Tibial artery (tissue), 4 donors: ENCODE measurements at places on chromosomes 1 and 21.
A peak's percentile ranks its signal among the peaks of the same experiment; 100 is the strongest.

DNA sequence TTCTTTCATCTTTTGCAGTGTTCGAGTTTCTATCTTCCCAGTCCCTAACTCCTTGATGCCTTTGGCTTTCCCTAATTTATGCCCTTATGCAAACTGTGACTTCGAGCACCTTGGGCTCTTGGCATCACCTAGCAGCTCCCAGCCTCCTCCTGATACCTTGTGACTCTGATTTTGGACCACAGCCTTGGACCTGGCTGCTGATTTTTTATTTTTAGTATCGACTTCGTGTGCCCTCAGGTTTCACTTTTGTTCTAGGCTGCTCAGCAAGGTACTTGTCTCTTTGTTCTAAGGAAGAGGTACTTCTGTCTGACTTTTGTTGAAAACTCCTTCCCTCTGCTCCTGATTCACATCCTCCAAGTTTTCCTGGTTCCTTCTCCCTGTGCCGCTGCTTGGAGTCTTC is 69.6 kb upstream of the KCNK1 start:
- H3K27me3 ChIP-seq: no peaks in the 10 kb centered on the region
- H3K36me3 ChIP-seq: no peaks in the 10 kb centered on the region
- H3K27ac ChIP-seq: no peak overlapping the region
- DNase-seq: no peak
- no peak overlapping the region for H3K4me3 ChIP-seq

DNA sequence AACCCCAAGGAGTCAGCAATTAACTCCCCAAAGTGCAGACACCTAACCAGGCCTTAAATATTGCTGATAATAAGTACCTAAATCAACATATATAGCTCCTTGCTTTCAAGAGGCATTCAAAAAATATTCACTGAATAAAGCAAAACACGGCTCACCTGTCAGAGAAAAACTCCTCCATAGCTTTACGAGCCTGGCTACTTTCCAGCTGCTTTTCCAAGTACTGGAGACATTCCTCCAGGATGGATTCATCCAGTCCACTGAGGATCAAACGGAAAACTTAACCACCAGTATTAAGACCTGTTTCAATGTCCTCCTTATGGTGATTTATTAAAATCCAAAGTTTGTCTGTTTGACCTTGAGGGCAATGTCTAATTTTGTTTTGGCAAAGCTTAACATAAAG is 44.6 kb downstream of the UBR4 start:
- no peaks in the 10 kb centered on the region for H3K27me3 ChIP-seq
- DNase-seq: no peak
- H3K4me1 ChIP-seq: no peaks in the 10 kb centered on the region
- no peak overlapping the region for H3K27ac ChIP-seq
- peaks cover 97% of the 10 kb centered on the region for H3K36me3 ChIP-seq

- no peaks in the 10 kb centered on the region for H3K36me3 ChIP-seq
- peaks cover 32% of the 10 kb centered on the region for H3K4me1 ChIP-seq
- peak; percentile 40 for DNase-seq
- H3K27ac ChIP-seq: peak overlapping the region; percentile 24
- H3K27me3 ChIP-seq: peaks cover 10% of the 10 kb centered on the region
- no peak overlapping the region for H3K4me3 ChIP-seq
Observed at GRCh38 chr1:10724948-10725847, 71.2 kb downstream of the CASZ1 start.

GRCh38 chr1:228938537-228938901 is 203.2 kb downstream of the RHOU start:
- peak overlapping the region; percentile 63 for H3K27ac ChIP-seq
- H3K36me3 ChIP-seq: no peaks in the 10 kb centered on the region
- H3K4me3 ChIP-seq: no peak overlapping the region
- H3K4me1 ChIP-seq: peaks cover 16% of the 10 kb centered on the region
- no peaks in the 10 kb centered on the region for H3K27me3 ChIP-seq

DNA sequence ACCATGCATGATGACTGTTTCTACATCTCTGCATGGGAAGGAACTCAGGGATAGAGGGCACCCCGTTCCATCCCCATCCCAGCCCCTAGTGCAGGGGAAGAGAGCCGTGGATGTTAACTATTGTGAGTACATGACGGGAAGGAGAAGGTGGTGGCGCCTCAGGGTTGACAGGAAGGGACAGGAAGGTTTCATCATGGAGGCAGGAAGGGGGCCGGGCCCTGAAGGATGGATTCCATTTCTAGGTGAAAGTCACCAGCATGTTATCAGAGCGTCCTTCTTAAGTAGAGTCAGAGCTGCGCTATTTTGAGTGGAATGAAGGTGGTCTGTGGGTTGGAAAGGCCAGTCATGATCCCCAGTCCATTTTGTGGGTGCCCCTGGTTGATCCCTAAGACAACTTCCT is 25.1 kb upstream of the ZNF648 start:
- DNase-seq: no peak
- H3K27me3 ChIP-seq: no peaks in the 10 kb centered on the region
- peaks cover 8% of the 10 kb centered on the region for H3K4me1 ChIP-seq
- H3K4me3 ChIP-seq: no peak overlapping the region

GRCh38 chr1:153306303-153307220 is 6.2 kb downstream of the PGLYRP3 start:
- no peaks in the 10 kb centered on the region for H3K36me3 ChIP-seq
- H3K4me1 ChIP-seq: no peaks in the 10 kb centered on the region
- no peak overlapping the region for H3K4me3 ChIP-seq
- H3K27me3 ChIP-seq: peaks cover 8% of the 10 kb centered on the region
- H3K27ac ChIP-seq: no peak overlapping the region

DNA sequence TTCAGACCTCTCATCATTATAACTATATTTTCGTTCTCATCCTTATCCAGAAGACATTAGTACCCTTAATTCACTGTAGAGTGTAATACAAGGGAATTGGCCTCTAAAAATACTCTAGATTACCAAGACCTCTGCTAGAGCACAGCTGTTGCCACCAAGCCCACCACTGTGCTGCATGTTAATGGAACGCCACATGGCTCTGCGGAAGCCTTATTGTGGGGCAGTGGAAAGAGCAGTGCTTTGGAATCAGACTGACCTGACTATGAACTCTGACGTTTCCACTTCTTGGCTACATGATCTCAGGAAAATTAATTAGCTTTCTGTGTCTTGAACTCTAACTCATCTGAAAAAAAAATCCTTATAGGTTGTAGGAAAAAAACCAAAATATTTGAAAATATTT is 222.1 kb downstream of the LMX1A start:
- no peaks in the 10 kb centered on the region for H3K4me1 ChIP-seq
- no peak overlapping the region for H3K27ac ChIP-seq
- H3K4me3 ChIP-seq: no peak overlapping the region
- H3K36me3 ChIP-seq: no peaks in the 10 kb centered on the region
- H3K27me3 ChIP-seq: no peaks in the 10 kb centered on the region
- DNase-seq: no peak

DNA sequence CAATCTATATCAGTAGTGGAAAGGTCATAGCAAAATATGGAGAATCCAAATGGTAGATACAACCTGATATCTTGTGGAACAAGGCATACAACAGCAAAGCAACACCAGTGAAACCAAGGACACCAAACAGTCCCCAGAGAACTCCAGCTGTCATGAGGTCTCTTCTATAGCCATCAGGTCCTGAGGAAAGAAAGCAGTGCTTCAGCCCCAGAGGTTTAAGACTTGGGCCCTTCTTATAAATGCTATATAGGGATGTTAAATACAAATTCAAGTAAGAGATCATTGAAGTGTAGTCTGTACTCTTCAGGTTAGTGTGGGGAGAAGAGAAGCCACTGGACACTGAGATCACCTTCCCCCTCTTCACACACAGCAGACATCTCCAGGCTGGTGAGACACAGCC is 10.1 kb downstream of the FCRL2 start:
- H3K27ac ChIP-seq: no peak overlapping the region
- no peaks in the 10 kb centered on the region for H3K36me3 ChIP-seq
- H3K27me3 ChIP-seq: no peaks in the 10 kb centered on the region
- H3K4me1 ChIP-seq: no peaks in the 10 kb centered on the region
- no peak overlapping the region for H3K4me3 ChIP-seq
- DNase-seq: no peak

DNA sequence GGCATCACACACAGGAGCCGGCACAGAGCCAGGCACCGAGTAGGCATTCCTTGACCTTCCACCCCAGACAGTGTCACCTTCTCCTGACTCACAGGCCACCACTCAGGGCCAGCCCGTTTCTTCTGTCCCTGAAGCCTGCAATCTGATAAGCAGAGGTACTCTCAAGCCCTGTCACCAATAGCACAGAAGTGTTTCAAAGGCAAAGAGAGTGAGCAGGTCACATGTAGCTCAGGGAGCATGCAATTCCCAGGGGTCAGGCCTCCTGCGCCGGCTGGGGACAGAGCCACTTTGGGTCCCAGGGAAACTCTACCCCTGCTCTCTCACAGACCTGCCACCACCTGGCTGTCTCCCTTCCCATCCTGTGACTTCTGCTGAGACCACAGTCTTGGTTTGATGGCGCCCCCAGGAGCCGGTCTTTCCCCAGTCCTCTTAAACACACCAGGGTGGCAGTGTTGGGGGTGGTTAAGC is 13.2 kb downstream of the CAPN9 start:
- no peaks in the 10 kb centered on the region for H3K27me3 ChIP-seq
- H3K4me3 ChIP-seq: no peak overlapping the region
- H3K27ac ChIP-seq: no peak overlapping the region
- no peak for DNase-seq
- H3K4me1 ChIP-seq: no peaks in the 10 kb centered on the region

DNA sequence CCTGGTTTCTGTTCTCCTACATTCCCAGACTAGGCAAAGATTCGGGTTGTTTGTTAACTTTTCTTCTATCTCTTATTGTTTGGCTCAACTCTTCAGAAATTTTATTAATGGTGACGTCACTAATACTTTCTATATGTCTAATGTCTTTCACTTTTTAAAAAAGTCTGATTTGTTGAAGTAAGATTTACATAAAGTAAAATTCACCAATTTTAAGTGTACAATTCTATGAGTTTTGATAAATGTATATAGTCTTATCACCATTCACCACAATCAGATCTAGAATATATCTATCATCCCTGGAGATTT is 27.8 kb downstream of the EXTL2 start:
- no peak for DNase-seq
- no peaks in the 10 kb centered on the region for H3K4me1 ChIP-seq
- H3K4me3 ChIP-seq: no peak overlapping the region
- no peak overlapping the region for H3K27ac ChIP-seq
- H3K36me3 ChIP-seq: no peaks in the 10 kb centered on the region

GRCh38 chr1:33893147-33893830 is 29.4 kb downstream of the HMGB4 start:
- H3K36me3 ChIP-seq: no peaks in the 10 kb centered on the region
- peak overlapping the region; percentile 76 for H3K27ac ChIP-seq
- no peak overlapping the region for H3K4me3 ChIP-seq
- H3K27me3 ChIP-seq: no peaks in the 10 kb centered on the region
- peaks cover 17% of the 10 kb centered on the region for H3K4me1 ChIP-seq
- peak; percentile 32 for DNase-seq
